ENCODE measurements at places on chromosomes 7 and 10.

GRCh38 chr7:119228482-119228881 is 1004.0 kb downstream of the ANKRD7 start:
- DNase-seq, result no peak

- DNase-seq, result no peak
These were observed 367.5 kb downstream of the CCSER2 start for GRCh38 chr10:84695902-84696301.

DNA sequence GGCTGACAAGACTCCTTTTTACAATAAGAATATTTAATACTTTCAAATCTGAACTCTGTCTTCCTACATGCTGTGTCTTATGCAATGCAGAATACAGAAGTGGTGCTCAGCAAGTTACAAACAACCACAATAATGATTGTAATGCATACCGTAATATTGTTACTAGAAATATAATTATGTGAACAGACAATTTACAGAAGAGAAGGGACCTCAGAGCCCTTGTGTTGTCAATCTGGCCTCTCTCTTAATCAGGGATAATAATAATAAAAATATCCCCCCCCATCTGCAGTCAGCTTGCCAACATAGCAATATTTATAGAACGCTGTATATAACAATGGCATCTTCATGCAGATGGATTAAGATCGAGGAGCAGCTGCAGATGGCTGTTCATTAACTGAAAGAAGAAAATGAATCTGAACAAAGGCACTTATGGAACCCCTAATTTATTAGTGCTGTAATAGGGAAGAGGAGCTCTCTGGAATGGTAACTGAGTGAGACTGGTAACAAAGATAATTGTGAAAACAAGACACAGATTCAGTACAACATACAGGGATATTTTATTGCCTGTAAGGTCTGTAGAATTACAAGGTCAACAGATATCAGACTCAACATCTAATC is 106.3 kb downstream of the TMEM26 start:
- no peak for DNase-seq

DNA sequence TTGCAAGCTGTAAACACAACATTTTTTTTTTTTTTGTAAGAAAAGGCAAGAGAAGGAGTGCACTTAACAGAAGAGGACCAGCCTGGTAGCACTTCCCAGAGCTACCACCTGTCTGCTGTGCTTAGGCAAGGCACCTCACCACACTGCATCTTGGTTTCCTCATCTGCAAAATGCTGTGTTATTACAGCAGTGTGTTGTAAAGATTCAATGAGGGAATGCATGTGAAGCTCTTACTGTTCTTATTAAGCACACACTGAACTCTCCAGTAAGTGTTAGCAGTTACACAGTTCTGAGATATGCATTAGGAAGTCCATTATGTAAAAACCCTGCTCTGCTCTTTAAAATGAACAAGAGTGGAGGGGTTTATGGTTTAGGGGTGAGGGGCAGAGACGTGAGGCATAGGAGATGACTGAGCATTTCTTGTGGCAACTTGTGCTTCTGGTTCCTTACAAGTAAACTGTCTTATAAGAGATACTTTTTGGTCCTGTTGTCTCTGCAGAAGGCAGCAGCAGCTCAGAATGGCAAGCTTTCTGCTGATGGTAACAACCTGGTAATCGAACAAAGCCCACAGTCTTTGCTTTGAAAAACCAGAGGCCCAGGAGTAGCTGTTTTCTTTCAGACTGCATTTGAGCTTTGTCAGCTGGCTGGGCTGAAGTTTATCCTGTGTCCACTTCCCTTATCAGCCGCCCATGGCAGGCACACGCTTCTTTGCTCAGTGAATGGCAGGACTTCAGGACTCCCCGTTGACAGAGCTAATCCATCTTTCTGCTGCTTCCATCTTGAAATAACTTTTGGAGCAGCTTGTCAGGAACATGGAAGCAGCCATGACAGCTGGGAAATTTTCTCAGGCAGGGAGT is 98.8 kb upstream of the BMPER start:
- DNase-seq, result no peak

GRCh38 chr7:14292737-14293136 is 303.3 kb upstream of the ETV1 start:
- DNase-seq, result no peak

GRCh38 chr7:120961638-120962173 is 11.1 kb downstream of the ING3 start:
- DNase-seq, result no peak
